ENCODE measurements at places on chromosomes 7 and 10.

DNA sequence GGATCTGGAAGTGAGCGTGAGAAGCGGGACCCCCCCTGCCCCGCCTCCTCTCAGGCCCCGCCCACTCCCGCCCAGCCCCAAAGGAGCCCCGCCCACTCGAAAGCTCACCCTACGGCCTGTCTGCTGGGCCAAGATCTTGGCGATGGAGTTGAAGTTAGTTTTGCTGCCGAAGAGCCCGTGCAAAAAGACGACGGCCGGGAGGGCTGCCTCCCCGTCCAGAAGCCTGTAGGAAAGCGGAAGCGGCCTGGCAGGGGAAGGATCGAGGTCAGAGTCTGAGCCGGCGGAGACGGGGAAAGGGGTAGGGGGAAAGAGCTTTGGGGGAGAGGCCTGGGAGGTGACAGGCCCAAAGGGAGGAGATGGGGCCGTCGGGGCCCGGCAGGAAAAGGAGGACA, 386 bp downstream of the ABHD11 start:
- DNase-seq, result peak; percentile 78

DNA sequence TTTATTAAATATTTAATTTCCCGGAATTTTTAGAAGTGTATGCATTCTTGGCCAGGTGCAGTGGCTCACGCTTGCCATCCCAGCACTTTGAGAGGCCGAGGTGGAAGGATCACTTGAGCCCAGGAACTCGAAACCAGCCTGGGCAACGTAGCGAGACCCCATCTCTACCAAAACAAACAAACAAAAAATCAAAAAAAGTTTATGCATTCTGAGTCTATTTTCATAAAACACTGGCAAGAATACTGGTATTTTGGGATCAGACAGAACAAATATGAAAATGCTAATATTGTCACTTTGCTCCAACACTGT, 440.8 kb upstream of the FOXK1 start:
- DNase-seq, result no peak

DNA sequence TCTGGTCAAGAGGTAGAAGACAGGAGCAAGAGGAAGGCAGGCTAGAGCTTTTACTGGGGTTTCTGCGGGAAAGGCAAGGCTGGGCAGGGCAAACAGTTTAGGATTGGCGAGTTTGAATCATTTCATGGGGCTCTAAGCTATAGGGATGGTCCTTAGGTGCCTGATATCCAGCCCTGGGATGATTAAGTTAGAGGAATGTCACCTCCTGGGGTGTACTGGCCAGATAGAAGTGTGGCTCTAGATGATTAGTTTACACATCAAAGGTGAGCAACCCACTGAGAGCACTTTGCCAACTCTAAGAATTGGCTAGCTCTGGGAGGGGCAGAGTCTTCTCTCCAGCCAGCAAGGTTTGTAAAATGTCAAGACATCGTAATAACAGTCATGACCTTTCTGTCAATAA, 52.4 kb downstream of the ZNF365 start:
- no peak for DNase-seq

DNA sequence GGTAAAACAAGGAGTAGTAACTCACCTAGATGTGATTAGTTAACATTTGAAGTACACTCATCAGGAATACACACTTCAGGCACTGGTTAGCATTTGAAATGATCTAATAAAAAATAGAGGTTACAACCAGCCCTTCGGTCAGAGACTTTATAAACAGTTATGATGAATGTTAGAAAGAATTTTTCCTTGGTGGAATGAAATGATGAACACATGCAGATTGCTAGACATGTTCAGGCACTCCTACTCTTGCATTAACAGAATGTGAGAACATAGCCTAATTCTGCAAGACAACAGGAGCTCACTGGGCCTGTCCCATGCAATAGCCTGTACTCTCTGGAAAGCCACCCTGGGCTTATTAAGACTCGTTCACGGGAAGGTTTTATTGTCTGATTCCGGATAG, 47.3 kb upstream of the TECTB start:
- no peak for DNase-seq

DNA sequence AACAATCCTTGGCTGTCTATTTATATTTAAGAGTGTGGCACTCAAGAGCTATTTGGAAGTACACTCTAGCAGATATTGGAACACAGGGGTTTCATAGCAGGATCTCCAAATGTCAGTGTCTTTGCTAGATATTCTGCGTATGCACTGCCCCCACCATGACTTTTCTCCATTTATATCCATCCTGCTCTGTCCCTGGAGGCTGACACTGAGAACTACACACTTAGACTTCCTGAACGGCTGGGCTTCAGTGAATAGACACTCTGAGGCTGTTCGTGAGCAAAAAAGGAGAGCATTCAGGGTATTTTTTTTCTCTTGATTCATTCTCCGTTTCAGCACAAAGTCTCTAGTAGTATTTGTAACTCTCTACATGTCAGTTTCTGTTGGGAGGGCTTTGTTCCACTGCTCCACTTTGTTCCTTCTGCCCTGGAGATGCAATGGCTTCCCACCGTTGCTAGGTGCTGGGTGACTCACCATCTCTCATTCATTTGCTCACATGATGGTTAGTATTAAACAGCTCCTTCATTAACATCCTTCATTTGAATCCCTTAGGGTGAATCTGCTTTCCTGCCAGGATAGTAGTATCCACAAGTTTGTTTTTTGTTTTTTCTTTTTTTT, 155.9 kb upstream of the SLC13A1 start:
- no peak for DNase-seq

- peak; percentile 85 for DNase-seq
Observed at GRCh38 chr10:103739039-103739764, 116.2 kb downstream of the SH3PXD2A start.

DNA sequence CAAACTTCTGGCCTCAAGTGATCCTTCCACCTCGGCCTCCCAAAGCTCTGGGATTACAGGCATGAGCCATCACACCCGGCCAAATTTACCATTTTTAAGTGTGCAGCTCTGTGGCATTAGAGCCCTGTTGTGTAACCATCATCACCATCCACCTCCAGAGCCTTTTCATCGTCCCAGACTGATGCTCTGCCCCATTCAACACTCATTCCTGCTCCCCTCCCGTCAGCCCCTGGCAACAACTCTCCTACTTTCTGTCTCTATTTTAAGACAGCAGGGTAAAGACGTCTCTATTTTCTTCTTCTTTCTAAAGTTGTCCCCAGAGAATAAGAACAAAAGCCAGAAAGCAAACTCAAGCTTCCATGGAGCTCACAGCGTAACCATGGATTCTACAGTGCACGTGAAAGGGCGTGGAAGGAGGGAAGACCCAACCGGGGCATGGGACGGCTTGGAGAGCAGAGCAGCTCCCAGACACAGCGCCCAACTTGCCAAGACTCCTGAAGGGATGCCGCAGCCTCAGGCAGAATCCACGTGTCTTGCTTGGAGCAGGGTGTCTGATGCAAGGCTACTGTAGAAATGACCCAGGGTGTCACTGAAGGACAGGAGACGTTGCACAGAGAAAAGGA, 42.7 kb upstream of the PITRM1 start:
- no peak for DNase-seq

- no peak for DNase-seq
Observed at GRCh38 chr7:7219216-7219615, 36.9 kb downstream of the C1GALT1 start.

- no peak for DNase-seq
Observed at GRCh38 chr7:91771921-91772815, 108.3 kb downstream of the MTERF1 start.

- peak; percentile 91 for DNase-seq
Observed at GRCh38 chr10:88934900-88935672, 17.5 kb downstream of the ACTA2 start.
